ENCODE measurements at places on chromosomes 4 and X. TPM values are rescaled to one million over a fixed set of nuclear protein-coding genes. Genes with fewer than 3 reads are reported as not detected.

DNA sequence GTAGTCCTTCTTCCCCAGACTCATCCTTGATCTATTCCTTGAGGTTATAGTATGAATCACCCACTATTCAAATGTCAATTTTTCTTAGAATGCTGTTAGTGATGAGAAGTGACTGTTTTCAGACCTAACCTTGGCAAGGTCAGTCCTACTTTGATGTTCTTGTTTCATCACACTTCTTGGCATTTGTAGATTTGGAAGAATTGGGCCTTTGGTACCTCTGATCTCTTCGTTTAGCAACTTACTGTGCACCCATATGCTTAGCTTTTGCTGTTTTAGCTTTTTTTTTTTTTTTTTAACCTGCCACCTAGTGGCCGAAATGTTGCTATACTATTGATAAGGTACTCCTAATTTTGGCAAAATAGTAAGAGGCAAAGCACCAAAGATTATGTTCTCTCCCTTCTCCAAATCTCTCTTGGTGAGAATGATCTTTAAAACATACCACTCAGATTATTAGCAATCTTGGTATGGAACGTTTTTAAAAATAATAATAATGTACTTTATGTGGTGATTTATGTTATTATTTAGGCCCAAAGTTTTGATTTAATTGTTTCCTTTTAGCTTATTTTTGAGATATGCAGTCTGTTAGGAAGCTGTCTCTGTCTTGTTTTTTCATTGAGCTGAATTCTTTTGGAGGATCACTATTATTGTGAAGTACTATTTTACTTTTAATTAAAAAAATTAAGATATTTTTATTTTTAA is 16.6 kb downstream of the DCK start:
- no peak for DNase-seq

Gene UXT
- total RNA-seq: 68.5 TPM

- no peak for DNase-seq
Observed at GRCh38 chrX:119151051-119151380, 23.4 kb upstream of the KIAA1210 start.

- DNase-seq: no peak
Observed at GRCh38 chrX:26026179-26026578, 112.0 kb upstream of the MAGEB18 start.

Gene TRPC3
- total RNA-seq: 0.57 TPM

All from H1 (cell line).